CD8-positive, alpha-beta memory T cell (primary cell): ENCODE measurements at places on chromosomes 1 and 21. TPM values are rescaled to one million over a fixed set of nuclear protein-coding genes. Genes with fewer than 3 reads are reported as not detected.

GRCh38 chr1:31297277-31298247 lies 730 bp downstream of the ZCCHC17 start:
- no peak for DNase-seq

Gene NUCKS1
- 202 TPM for total RNA-seq

Gene C1orf210
- not detected for total RNA-seq

Gene TBX15
- total RNA-seq = not detected

DNA sequence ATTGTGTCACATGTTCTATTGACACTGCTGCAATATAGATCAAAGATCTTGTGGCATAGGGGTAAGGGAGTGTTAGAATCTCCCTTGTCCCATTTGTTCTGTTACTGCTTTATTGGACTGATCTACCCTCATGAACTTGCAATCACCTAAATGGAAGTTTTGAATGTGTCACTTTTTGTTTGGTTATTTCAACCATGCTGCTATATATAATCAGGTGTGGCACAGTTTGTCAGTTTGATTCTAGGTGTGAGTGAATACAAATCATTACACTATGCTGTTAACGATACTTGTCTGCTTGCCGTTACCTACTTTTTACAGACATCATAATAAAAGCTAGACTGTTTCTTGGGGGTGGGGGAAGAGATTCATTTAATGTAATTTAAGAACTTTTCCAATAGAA lies 82.6 kb downstream of the MAB21L3 start:
- DNase-seq = no peak

Gene TRIM67
- total RNA-seq = not detected

Gene CRYAA
- total RNA-seq = not detected

Gene RASSF5
- 165 TPM for total RNA-seq

DNA sequence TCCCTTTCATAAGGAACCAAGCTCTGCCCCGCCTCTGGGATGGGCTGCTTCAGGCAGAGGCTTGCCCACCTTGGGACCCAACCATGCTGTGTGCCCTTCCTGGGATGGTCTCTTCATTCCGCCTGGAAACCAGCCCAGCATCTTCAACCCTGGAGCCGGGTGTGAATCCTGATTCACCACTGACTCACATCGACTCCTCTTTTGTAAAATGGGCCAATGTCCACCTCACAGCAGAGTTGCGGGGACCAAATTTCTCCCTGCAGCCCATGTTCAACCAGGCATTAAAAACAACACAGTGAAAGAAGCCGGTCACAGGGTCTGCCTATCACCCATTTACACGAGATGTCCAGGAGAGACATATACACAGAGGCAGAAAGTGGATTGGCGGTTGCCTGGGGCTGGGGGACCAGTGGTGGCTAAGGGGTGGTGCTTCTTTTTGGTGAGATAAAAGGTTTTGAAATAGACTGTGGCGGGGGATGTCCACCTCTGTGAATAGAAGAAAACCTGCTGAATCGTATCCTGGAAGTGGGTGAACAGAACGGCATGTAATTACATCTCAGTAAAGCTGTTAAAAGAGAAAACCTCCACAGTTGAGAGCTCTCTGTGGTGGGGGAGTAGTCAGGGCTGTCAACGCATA lies 6.9 kb upstream of the GPR153 start:
- DNase-seq = no peak

DNA sequence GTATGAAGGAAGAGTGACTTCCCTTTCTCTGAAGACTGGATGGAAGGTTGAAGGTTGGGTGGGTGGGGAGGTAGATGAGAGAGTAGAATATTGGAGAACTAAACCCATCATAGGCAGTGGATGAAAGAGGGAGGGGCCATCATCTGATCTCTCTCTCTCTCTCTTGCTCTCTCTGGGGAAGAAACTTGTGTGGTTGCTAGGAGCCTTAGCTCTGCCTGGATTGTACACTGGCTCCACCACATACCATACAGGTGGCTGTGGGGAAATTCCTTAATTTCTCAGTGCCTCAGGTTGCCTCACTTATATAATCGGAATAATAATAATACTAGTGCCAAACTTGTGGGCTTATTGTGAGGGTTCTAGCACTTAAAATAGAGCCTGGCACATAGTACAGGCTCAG lies 9.5 kb downstream of the XCL1 start:
- no peak for DNase-seq
